Fibroblast of upper back skin (primary cell): ENCODE measurements at places on chromosomes 16 and 17.
A peak's percentile ranks its signal among the peaks of the same experiment; 100 is the strongest.

GRCh38 chr17:17150448-17150800 lies 55.7 kb downstream of the PLD6 start:
- DNase-seq, result no peak

DNA sequence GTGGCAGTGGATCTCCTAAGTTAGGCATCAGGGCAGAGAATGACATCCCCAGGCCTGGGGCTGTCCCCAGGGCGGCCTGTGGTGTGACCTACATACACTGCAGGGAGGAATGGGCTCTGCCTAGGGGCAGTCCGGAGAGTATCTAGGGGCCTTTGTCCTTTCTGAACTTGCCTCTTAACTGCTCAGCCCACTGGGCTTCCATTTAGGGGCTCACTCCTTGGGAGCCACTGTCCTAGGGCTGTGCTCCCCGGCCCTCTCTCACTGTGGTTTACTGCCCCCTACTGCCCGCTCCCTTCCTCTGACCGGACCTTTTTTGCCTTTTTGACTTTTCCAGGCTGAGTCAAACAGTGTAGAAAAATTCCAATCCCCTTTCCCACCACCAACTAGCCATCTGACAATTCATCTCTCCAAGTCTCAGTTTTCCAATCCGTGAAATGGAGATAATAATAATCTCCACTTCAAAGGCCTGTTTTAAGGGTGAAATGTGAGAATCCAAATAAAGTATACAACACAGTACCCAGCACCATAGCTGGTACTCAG lies 66.8 kb downstream of the DNAH3 start:
- peak; percentile 50 for DNase-seq

DNA sequence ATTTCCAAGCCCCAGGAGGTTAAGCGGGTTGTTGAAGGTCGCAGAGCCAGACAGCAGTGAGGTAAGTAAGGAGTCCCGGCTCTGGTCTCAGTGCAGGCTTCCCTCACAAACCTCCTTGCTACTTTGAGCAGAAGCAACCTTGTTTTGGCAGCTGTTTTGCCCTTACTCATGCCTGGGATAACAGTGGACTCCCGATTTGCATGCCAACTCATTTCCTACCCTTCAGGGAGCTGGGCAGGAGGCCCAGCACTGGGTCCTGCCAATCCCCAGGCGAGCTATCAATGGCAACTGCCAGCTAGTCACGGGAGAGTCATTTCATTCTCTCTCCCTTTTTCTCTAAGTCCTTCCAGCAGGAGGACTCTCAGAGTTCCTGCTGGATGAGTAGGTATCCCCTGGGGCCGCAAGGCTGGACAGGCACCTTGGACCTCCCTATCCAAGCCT lies 72.0 kb upstream of the KSR1 start:
- DNase-seq, result peak; percentile 81

DNA sequence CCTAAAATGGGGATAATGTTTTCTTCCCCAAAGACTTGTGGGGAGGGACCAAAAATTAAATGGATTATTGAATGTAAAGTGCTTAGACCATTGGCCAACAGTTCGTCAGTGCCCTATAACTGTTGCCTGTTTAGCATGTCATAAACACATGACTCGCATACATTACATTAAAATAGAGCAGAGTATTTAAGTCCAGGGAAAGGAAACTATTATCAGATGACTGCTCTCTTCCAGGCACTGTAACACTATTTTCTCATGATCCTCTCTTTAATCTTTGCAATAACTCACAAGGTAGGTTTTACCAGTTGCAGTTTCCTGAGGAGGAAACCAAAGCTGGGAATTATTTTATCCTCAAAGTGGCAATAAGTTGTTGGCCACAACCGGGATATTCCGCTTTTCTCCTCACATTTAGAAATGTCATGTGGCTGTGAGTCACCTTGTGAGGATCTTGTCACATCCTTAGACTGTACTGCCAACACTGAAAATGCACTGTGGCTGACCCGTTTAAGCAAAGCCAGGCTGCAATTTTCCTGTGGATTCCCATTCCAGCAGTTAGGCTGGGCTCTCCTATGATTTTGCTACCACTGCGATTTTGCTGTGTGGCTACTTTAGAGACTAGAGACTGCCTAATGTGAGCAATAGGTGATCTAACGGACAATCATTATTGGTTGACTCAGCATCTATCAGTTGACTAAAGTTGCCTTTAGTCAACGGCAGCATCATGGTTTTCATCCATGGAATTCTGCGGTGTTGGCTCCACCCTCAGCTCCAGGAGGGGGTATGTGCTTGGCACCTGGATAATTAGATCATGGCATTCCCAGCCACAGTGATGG lies 58.3 kb upstream of the DHX40 start:
- no peak for DNase-seq

GRCh38 chr17:68602289-68602688 lies 1.1 kb upstream of the FAM20A start:
- DNase-seq, result no peak

DNA sequence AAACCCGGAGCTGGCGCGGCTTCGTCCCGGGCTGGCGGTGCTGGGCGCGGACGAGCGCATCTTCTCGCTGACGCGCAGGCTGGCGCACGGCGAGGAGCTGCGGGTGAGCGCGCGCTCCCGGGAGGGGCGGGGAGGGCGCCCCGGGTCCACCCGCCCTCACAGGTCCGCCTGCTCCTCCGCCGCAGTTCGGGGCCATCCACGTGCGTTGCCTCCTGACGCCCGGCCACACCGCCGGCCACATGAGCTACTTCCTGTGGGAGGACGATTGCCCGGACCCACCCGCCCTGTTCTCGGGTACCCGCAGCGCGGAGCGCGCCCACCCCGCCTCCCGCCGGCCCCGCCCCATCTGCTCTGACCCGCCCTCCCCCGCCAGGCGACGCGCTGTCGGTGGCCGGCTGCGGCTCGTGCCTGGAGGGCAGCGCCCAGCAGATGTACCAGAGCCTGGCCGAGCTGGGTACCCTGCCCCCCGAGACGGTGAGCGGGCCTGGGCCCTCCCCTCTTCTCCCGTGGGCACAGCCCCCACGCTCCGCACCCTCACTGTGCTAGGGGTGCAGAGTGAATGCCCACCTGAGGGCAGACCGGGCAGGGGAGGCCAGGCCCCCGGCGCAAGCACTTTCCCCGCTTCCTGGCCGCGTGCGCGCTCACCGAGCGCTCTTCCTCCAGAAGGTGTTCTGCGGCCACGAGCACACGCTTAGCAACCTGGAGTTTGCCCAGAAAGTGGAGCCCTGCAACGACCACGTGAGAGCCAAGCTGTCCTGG lies 1.4 kb downstream of the HAGHL start:
- peak; percentile 72 for DNase-seq

GRCh38 chr16:66933776-66934137 lies 445 bp downstream of the CIAO2B start:
- DNase-seq, result no peak

- no peak for DNase-seq
Observed at GRCh38 chr16:23889189-23889588, 53.4 kb downstream of the PRKCB start.

DNA sequence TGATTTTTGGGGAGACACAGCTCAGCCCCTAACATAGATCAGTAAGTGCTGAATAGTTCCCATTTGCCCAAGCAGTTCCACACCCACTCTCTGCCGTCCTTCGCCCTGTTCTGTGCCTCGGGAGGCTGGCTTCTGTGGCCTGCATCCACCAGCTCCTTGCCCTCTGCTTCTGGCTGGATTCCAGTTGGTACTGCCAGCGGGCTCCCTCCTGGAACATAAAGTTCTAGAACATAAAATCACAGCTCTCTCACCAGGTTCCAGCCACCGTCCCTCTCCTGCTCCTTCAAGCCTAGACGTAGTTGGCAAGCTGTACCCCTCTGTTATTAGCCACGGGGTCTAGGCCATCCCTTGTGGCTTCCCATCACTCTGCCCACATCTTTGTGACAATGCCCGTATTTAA lies 3.9 kb upstream of the MRPS23 start:
- no peak for DNase-seq

- DNase-seq, result peak; percentile 61
Observed at GRCh38 chr16:19559242-19559910, 3.9 kb downstream of the VPS35L start.

DNA sequence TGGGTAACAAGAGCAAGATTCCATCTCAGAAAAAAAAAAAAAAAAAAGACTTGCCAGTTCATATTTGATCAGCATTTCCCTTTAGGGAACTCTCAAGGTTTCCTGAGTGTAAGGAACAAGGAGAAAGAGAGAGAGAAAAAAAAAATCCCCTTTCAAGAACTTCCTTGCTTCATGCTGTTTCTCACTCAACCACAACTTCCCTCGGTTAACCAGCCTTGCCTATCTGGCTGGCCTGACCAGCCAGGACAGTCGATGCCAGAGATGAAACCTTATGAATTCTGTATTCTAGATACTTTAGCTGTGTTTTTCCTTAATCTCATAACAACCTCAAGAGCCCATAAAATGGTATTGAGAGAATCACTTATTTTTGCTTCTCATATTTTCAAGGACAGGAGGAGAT lies 2.6 kb upstream of the N4BP1 start:
- no peak for DNase-seq

DNA sequence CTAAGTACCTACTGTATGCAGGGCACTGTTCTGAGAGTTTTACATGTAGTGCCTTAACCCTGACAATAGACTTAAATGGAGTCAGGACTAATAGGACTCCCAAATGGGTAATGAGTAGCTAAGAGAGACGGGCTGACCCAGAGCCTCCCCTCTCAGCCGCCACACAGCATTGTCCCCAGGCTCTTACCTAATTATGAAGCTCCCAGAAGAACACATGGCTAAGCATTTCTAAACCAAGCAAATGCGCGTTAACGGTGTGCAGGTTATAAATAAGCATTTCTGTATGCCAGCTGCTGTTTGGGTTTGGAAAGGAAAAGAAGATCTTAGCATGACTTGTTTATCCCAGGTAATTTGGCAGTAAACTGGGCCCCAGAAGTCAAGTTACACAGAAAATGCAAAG lies 14.3 kb downstream of the KATNIP start:
- DNase-seq, result no peak

- no peak for DNase-seq
Observed at GRCh38 chr16:81830845-81831540, 51.9 kb downstream of the PLCG2 start.

DNA sequence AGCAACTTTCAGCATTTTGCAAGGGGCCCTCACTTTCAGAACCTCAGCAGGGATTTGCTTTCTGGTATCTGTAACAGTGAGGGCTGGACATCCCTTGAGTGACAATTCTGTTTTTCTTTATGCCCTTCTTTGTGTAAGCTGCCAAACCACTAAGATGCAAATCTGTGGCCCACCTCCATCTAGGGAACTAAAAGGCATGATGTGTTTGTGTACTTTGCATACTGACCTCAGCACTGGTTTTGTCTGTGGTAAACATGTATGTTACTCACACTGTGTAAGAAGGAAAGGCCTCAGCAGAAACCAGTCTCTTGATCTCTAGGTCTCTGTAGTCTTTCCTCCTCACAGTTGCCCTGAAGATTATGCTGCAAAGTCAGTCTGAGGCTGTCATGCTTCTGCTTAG lies 396.6 kb upstream of the DYNLRB2 start:
- DNase-seq, result peak; percentile 39

GRCh38 chr16:12449374-12449773 lies 354.3 kb downstream of the CPPED1 start:
- DNase-seq, result no peak

- DNase-seq, result no peak
Observed at GRCh38 chr16:47892999-47893398, 262.8 kb downstream of the ABCC12 start.

DNA sequence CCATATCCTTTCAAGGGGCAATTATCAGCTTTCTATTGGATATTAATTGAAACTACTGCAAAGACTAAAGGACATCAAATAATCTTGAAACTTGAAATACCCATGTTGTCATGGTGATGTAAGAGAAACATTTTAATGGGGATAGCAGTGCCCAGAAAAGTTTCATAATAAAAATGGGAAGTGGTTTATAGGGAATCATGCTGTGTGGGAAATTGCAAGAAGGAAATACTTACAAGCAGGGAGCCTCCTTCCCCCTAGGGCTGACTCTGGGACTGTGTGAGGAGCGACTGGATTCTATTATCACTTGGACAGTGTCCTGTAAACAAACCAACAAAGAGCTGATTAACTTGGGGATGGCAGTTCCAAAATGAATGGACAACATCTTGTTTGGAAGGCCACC lies 1393.1 kb upstream of the GOT2 start:
- no peak for DNase-seq

DNA sequence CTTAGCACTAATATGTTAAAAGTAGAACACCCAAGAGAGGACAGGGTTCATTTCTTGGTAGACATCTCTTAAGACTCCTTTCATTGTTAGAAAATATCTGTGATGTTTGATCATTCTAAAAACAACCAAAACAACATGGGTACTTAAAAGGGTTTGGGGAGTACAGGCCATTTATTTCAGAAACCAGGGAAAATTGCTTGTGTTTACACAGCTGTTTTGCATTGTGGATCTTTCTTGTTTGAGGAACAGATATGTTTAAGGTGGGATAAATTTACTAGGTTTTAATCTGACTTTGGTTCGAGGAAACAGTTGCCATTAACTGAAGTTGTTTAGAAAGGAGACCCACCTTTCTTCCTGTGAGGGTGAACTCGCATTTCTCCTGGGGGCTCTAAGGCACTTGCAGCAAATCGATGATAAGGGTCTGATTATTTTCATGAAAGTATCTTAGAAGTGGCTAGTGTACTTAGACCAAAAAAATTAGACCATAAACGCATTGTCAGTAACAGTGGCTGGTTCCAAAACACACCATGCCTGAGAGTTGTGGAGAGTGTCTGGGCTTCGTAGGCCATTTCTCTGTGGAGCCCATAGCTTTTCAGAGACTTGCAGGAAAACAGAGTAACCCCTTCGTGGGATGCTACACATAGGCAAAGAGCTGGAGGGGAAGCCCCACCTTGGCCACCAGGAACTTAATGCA lies 17.6 kb downstream of the CLUAP1 start:
- no peak for DNase-seq

DNA sequence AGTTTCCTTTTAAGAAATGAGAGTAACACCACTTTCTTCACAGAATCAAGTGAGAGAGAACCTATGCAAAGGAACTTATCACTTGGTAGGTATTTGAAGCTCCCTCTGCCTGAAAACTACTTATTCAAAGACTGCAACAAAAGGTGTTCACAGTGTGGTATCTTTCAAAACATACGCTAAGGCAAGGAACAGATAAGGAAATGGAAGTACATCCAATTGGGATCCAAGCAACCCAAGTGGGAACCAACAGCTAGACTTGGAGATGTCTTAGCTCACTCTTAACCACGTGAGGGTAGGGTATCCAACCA lies 431 bp upstream of the PPM1E start:
- DNase-seq, result no peak
